Ureter (tissue), 1 donor: ENCODE measurements at places on chromosomes 7 and 10.

DNA sequence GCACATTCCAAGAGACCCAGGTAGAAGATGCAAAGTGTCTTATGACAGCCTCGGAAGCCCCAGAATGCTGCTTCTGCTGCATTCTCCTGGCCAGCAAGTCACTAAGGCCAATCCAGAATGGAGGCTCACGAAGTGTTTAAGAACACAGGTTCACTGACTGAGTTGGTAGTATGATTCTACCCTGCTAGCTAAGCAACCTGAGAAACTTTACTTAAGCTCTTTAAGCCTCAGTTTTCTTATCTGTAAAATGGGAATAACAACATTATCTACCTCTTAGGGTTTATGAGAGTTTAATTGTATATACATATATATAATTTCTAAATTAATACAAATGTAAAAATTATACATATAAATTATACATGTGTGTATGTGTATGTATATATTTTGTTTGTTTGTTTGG lies 22.8 kb upstream of the SAMD8 start:
- DNase-seq, result no peak

DNA sequence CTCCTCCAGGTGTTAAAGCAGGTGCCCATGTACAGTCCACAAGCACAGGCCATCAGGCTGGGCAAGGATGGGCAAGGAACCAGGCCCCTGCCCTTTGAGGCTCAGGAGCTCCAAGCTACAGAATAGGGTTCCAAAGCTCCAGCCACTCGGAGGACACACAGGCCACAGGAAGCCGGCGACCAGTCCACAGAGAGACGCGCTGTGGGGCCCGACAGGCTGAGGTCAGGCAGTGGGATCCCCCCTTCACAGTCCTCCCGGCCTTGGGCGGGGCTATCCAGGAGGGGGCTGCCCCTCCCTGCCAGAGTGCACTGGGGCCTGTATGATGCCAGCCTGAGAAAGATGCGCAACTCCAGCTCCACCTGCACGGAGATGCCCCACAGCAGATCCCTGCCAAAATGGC lies 34.0 kb downstream of the MAD1L1 start:
- no peak for DNase-seq

GRCh38 chr10:14736043-14736442 lies 38.7 kb downstream of the FAM107B start:
- no peak for DNase-seq

- DNase-seq, result no peak
These were observed 3.7 kb upstream of the ACHE start for GRCh38 chr7:100899432-100899831.

DNA sequence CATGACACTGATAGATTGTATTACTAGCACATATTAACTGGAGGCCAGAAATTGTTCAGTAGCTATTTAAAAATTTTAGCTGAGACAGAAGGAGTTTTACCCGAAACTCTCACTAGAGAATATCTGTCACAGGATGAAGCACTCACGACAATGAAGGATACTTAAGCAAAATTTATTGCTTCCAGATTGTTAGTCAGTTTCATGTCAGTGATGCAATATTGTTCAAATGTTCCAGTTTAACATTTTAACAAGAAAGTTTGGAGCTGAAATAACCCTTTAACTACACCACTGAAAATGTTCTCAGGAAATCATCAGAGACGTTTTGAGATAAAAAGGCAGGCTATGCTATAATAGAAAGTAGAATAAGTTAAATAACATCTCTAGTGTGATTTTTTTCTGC lies 15.0 kb upstream of the CADPS2 start:
- DNase-seq, result no peak

DNA sequence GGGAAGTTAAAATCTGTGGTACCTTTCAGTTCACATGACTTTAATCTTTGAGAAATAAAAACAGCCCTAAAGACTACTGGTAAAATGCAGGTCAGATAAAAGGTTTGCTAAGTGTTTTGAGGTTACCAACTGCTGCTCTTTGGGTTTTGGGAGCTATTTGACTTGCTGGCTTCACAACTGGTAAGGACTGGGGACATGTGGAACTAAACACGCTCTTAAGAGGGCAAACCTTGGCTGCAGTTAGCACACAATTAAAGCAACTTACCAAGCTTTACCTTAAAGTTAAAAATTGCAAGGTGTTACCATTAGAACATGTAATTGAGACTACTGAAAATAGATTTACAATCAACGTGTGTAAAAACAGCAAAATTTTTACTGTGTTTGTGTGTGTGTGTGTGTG lies 220.2 kb downstream of the PHF14 start:
- DNase-seq, result no peak

GRCh38 chr10:122164815-122165483 lies 106.1 kb upstream of the BTBD16 start:
- DNase-seq, result no peak

- DNase-seq, result no peak
These were observed 77.6 kb downstream of the VTI1A start for GRCh38 chr10:112524641-112525040.

DNA sequence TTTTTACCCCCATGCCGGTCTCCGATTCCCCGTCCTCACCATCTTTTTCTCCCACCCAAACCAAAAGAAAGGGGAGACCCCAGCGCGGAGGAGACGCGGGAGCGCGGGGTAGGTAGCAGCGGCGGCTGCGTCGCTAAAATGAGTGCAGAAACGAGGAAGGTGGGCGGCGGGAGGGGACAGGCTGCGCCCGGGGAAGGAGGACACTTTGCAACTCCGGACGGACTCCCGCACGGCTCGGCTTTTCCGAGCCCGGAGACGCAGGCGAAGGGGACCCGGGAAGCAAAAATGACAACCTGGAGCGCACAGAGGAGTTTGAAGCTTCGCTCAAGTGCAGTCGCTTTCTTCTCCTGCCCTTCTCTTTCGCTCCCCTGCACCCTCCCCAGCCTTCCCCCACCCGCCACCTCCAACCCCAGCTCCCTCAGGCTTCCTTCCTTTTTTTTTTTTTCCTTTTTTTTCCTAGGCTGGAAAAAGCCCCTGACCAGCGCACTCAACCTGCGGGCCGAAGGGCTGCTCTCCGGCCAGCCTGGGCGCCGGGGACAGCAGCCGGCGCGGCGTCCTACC lies 453 bp downstream of the SFMBT2 start:
- peak; percentile 47 for DNase-seq

GRCh38 chr7:44275957-44276570 lies 49.3 kb downstream of the CAMK2B start:
- no peak for DNase-seq

DNA sequence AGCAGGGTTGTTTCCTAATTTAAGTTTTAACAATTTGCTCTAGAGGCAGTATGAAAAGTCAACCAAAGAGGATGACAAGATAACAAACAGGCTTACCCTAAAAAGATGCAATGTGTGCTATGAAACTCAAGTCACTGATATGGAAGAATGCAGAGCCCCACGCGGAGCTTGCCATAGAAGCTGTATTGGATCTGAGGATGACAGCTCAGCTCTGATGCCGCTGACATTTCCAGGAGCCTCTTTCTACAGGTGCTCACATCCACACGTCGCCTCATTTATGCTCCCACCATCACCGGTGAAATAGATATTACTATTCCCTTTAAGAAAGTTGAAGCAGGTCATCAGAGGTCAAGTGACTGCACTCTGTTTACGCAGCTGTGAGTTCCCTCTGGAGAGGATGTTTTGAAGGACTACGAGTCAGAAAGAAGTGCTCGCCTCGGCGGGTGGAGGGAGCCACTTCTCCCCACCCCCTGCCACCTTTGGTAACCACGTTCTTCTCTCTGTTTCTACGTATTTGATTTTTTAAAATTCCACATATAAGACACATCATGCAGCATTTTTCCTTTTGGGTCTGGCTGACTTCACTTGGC lies 275.4 kb downstream of the GLRX3 start:
- DNase-seq, result no peak

DNA sequence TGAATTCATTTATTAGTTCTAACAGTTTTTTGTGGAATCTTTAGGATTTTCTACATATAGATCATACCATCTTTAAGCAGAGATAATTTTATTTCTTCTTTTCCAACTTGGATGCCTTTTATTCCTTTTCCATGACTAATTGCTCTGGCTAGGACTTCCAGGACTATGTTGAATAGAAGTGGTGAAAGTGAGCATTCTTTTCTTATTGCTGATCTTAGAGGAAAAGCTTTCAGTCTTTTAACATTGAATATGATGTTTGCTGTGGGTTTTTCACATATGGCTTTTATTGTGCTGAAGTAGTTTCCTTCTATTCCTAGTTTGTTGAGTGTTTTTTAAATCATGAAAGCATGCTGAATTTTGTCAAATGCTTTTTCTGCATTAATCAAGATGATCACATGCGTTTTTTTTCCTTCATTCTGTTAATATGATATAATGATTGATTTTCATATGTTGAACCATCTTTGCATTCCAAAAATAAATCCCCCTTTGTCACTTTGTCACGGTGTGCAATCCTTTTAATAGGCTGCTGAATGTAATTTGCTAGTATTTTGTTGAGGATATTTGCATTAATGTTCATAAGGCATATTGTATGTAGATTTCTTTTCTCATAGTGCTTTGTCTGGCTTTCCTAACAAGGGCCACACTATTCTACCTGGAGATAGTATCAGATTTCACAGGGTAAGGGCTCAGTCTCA lies 92.9 kb downstream of the ZNF467 start:
- no peak for DNase-seq

GRCh38 chr10:103564116-103564501 lies 70.6 kb downstream of the NEURL1 start:
- DNase-seq, result no peak
